ENCODE measurements at places on chromosomes 13 and 19.
A peak's percentile ranks its signal among the peaks of the same experiment; 100 is the strongest.

DNA sequence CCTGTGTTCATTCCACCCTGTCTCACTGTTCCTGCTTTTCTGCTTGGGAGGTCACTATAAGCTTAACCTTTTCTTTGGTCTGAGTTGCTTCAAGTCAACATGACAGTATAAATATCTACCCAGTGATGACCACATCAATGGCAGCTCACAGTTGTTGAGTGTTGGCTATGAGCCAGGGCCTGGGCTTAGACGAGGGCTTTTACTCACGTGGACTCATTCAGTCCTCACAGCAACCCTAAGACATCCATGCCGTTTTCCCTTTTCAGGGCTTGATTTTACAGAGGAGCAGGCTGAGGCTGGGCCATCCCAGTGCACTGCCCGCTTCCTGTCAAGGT is 10.2 kb upstream of the CCDC97 start:
- peak; percentile 45 for DNase-seq

GRCh38 chr13:40024204-40024966 is 368.9 kb downstream of the COG6 start:
- no peak for DNase-seq

GRCh38 chr19:55809381-55810058 is 22.3 kb downstream of the NLRP11 start:
- DNase-seq = peak; percentile 84

- DNase-seq = no peak
These were observed 36.4 kb downstream of the EPS15L1 start for GRCh38 chr19:16435238-16435917.

GRCh38 chr13:26247011-26247410 is 6.9 kb upstream of the CDK8 start:
- no peak for DNase-seq

DNA sequence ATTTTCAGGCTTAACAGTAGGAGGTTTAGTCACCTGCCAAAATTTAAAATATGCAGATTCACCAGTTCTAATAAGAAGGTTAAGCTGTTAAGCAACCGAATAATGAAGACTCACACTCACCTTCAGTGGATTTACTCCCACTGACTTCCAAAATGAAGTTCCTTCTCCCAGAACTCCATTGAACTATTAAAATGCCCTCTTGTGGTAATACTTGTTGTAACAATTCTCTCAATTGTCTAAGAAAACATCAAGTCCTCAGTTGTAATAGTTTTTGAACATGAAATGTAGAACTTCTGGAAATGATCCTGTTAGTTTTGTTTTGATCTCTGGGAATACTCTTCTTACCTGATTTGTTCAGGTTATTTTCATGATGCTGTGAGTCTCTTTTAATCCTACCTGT is 522.0 kb upstream of the ATXN8OS start:
- peak; percentile 5 for DNase-seq

DNA sequence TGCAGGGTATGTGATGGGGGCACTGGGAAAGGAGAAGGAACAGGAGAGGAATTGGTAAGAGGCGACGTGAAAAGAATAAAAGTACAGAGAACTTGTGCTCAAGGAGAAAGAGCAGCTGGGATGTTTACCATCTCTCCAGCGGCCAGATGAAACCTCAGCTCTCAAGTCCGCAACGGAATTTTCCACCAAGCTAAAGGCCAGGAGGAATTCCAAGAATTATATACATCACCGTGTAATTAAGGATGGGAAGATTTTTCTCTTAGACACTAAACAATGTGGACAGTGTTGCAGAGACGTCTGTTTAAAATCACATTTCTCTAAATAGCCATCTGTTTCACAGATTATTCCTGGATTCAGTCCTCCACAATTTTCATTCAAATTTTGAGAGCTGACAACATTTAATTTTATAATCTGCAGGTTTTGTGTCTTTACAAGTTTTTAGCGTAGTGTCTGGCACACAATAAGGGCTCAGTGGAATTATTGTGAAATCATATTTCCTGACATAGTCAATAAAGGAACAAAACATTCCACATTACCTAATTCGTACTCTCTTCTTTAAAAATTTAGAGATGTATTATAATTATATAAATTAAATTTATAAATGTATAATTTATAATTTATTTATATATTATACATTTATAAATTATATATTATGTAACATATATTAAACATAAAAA is 23.0 kb upstream of the USP29 start:
- no peak for DNase-seq

DNA sequence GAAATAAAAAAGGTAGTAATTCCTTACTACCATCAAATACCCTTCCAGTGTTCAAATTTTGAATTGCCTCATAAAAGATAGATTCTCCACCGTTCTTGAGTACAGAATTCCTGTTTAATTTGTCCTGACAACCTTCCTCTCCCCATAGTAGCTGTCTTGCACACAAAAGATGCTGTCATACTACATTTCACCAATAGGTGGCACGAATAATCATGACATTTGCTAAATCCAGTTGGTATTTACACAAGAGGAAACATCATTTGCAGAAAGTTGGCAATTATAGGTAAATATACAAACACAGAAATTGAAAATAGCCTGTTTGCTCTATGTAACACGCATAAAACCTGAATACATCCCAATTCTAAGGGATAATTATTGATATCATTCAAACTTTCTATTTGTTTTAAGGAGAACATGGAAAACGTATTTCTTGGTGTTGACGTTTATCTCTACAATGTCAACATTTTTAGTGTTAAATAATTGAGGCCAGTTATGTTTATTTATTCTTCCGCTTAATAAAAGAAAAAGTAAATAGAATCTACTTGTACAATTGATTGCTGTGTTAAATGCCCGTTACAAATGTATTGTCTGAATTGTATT is 58.3 kb upstream of the CLDN10 start:
- DNase-seq = peak; percentile 84

DNA sequence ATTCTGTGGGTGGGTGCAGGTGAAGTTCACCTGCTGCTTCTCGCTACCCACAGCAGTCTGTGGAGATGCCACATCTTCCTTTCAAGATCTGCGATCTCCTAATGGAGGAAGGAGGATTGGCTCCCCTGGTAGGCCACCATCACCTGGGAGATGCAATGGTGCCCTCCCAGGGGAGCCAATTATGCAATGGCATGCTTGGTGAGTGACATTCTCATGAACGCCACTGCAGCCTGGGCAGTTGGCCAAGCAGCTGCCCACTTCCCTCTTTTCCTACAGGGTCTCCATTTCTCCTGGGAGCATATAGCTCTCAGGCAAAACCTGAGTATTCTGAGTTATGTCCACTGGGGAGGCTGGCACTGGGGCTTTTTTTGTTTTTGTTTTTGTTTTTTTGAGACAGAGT is 83.5 kb upstream of the KCTD15 start:
- DNase-seq = no peak

DNA sequence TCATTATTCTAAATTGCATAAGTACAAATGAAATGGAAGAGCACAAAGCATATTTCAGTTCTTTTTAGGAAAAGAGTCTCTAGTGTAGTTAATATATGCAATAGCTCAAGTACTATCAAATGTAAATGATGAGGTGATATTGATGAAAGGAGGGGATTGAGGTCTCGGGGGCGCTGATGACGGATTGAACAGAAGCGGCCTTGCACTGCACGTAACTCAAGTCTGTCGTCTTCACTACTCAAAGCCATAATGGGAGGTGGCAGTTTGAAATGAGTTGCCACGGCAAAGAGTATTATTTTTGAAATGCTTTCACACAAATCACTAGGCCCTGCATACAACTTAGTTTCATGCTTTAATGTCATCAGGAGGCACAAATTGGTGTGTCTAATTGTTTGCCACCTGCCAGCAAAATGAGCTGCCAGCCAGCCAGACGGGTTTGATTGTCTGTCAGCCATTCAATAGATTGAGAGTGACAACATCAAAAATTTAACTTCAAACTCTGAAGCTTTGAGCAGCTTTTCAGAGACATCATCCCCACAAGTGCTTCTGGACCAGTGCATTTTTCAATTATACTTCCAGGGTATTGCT is 256.6 kb downstream of the NBEA start:
- DNase-seq = no peak

DNA sequence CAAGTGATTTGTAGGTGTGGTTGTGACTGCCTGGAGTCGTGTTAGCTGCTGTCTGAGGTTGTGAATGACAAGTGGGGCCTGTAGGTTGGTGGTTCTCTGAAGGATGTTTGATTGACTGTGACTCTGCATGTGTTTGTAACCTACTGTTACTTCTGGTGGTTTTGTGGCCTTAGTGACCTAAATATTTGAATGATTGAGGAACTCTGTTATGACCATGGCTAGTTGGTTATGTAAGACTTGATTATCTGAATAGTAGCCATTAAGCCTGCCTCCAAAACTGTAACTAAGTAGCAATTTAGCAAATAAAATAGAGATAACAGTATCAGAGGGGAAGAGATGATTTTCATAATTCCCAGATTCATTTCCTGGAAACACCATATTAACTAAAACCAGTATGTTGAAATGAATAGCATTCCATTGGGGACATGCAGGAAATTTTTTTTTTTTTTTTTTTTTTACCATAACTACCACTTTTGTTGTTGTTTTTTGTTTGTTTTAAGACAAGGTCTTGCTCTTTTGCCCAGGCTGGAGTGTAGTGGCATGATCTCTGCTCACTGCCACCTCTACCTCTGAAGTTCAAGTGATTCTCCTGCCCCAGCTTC is 865 bp downstream of the ZNF382 start:
- peak; percentile 58 for DNase-seq

- no peak for DNase-seq
These were observed 46.6 kb downstream of the CAPN12 start for GRCh38 chr19:38697641-38698071.

GRCh38 chr19:46040952-46041500 is at the start of gene IGFL4:
Gene IGFL4, minus strand, starts transcription at chr19:46041002. Its CDS starts 40 bp downstream, at chr19:46040962.
- DNase-seq = no peak

GRCh38 chr19:13425151-13425550 is 81.1 kb downstream of the CACNA1A start:
- no peak for DNase-seq

DNA sequence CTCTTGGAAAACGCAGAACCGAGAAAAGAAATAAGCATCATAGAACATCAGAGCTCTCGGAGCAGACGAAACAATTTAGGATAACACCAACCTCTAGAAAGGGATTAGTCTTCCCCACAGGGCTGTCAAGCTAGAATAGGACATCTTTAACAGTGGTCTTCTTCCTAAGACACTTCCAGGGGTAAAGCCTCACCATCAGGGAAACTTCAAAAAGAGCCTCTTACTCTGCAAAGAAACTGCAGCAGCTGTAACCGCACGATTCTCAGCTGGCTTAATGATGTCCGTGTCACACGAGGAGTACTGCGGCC is 642 bp downstream of the ZNF571 start:
- no peak for DNase-seq

DNA sequence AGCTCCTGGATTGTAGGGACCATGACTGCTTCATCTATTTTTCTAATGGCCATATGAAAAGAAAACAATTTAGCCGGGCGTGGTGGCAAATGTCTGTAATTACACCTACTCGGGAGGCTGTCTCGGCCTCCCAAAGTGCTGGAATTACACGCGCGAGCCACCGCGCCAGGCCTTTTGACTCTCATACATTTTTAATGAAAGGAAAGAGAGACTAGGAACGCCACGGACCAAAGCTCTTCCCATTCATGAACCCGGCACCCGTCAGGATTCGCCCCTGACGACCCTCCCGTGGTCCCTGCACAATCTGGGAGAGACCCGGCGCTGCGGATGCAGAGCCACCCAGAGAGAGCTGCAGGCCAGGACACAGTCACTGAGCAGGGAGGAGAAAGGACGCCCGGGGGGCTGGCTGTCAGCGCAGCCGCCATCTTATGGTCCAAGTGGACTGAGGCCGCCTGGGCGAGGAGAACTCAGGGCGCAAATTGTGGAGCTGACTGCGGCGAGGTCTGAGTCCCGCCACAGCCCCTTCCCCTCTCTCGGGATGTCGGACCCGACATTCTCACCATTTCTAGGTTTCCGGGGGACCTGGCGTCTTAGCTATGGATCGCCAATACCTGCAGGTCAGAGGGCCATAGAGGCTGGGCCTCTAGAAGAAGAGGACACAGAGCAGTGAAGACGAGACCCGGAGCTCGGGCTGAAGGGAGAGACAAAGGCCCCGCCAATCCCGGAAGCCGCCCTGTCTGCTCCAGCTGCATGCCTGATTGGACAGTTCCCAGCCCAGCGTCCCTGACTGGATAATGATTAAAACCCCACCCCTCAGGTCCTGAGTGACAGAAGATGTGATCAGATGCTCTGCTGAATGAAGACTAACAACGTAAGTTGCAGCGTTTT is at the start of gene ZNF681:
Gene ZNF681, minus strand, starts transcription at position 705 of the 888 bp plus-strand sequence. Its CDS starts 142 bp downstream, at position 563.
- peak; percentile 91 for DNase-seq

GRCh38 chr19:49712397-49712859 is 21.5 kb downstream of the CPT1C start:
- peak; percentile 69 for DNase-seq

DNA sequence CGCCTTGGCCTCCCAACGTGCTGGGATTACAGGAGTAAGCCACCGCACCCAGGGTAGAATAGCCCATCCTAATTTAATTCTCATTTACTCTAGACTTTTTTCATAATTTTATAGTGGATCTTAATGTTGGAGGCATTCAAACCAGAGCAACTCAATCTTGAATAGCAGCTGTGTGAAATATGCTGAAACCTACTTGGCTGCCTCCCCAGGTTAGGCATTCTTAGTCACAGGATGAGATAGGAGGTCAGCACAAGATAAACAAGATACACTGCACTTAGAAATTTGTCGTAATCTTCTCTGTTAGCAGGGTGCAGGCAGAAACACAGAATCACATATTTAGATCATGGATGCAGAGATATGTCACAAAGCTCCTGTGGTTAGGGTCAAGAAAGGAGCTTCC is 2.7 kb upstream of the ZNF43 start:
- DNase-seq = no peak

GRCh38 chr19:1825909-1826556 is 14.0 kb upstream of the ATP8B3 start:
- DNase-seq = peak; percentile 84

DNA sequence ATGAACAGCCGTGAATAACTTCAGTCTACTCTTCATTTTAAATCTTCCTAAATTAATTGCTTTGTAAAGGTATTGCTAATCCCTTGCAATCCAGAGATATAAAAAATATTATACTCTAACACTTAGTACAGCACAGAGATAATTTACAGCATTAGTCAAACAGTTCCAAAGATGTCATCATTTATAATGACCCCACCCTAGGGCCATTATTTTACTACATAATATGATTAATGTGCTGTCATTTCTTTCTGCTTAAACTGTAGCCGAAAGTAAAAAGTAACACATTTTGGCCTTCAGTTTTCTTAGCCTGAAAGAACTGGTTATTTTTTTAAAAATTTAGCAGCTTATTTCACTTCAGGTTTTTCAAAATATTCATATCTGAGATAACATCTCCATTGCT is 256.3 kb upstream of the RFC3 start:
- DNase-seq = no peak

DNA sequence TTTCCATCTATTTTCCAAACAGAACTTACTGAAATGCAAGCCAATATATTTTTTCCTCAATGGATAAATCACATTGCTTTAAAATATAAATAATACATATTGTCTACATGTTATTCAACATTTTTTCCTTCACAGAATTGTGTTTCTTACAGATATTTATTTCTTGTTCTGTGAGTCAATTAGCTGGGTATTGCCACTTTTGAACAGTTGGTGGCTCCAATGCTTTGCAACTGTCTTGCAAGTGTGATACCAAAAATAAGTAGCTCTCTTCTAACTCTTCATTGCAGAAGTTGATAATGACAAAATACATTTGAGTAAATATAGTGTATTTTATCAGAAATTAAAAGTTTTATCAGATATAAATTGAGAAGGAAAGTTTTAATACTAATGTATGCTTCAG is 17.1 kb upstream of the GPC5 start:
- DNase-seq = peak; percentile 48

Measured in hematopoietic multipotent progenitor cell treated with erythropoietin and hydrocortisone succinate and interleukin-3 and kit ligand, for 6 days (in vitro differentiated cells).